ENCODE measurements at places on chromosomes 2 and 18.

DNA sequence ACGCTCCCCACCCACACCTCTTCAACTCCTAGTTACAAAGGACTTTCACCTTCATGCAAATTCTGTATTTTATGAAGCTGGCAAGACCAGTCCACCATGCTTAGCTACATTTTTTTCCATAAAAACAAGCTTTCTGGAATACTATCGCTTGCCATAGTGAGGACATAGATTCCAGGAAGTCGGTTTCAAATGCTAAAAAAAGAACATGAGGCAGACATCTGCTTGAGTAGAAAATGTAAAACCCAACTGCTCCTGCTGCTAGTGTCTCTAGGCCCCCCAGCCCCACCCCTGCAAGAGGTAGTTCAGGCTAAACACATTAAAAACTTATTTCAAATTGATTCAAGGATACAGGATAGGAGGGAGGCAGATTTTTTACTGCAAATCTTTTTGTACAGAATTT is 148.9 kb downstream of the SMAD2 start:
- H3K27me3 ChIP-seq, result no peaks in the 10 kb centered on the region
- H3K36me3 ChIP-seq, result no peaks in the 10 kb centered on the region
- H3K27ac ChIP-seq, result no peak overlapping the region
- DNase-seq, result no peak
- H3K4me1 ChIP-seq, result no peaks in the 10 kb centered on the region

DNA sequence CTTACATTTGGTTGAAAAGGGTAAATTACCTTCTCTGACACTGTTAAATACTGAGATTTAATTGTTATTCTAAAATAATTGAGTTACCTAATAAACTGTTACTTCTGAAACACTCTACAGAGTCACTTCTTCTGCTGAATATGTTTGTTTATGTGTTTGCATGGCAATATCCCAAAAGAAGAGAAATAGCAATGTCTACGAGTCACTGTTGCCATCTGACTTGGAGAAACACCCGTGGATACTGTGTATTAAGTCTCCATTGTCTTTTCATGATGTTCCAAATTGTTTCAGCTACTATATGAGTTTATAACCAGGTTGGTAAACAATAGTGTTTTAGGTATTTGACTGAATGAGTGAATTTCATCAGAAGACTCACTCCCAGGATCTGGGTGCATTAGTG is 754.2 kb upstream of the ID2 start:
- H3K27me3 ChIP-seq, result no peaks in the 10 kb centered on the region
- H3K4me1 ChIP-seq, result no peaks in the 10 kb centered on the region
- H3K27ac ChIP-seq, result no peak overlapping the region
- DNase-seq, result no peak
- H3K4me3 ChIP-seq, result no peak overlapping the region

DNA sequence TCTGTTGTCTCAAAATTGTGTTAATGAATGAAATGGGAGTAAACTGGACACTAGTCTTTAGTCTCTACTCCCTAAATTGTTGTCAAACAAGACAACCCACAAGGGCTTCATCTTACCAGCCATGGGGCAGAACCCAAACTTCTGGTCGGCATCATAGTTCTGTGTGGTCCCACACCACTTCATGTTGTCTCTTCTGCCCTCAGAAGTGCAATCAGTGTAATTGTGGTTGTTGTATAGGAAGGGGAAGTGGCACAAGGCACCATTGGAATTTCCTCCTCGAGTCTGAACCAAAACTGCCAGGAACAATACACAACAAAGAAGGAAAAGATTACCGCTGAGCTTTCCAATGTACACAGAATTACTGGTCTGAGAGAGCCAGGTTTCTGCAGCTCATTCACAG is 12.6 kb downstream of the FN1 start:
- no peaks in the 10 kb centered on the region for H3K4me1 ChIP-seq
- H3K36me3 ChIP-seq, result peaks cover 4% of the 10 kb centered on the region
- no peak for DNase-seq

DNA sequence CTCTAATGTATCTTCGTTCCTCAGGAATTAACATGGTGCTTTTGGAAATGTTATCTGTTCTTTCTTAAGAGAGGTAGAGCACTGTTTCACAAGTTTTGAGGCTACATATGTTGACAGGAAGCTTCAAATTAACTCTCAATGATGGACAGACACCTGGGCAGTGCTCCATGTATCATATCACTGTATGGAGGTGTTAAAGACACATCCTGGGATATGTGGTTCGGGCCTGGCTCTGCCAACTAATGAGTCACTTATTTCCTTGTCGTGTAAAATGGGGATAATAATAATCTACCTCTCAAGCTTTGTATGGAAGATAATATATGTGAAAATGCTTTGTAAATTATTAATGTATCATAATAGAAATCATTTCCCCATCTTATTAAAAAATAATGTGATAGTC is 90.2 kb downstream of the PARD3B start:
- no peaks in the 10 kb centered on the region for H3K27me3 ChIP-seq
- H3K4me3 ChIP-seq, result no peak overlapping the region
- no peaks in the 10 kb centered on the region for H3K4me1 ChIP-seq
- no peaks in the 10 kb centered on the region for H3K36me3 ChIP-seq
- DNase-seq, result no peak
- no peak overlapping the region for H3K27ac ChIP-seq

GRCh38 chr2:65867446-65867845 is 435.0 kb upstream of the SPRED2 start:
- H3K36me3 ChIP-seq, result no peaks in the 10 kb centered on the region
- H3K4me3 ChIP-seq, result no peak overlapping the region
- H3K27ac ChIP-seq, result no peak overlapping the region

DNA sequence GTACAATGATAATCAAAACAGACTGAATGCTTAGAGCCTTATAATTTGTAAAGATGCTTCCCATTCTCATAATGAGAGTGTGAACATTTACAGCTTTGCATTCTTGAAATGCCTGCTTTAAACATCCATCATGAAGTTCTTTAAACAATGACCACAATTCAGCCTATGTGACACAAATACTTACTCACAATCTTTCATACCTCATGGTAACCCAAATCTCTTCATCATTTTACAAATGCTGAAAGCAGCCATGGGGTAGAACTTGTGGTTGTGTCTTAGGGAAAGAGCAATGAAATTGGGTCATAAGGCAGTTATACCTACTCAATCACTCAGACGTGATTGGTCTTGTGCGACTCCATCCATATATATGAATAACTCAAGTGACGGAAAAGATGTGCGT is 140.7 kb downstream of the RND3 start:
- no peak overlapping the region for H3K4me3 ChIP-seq
- DNase-seq, result no peak
- no peaks in the 10 kb centered on the region for H3K36me3 ChIP-seq
- no peak overlapping the region for H3K27ac ChIP-seq
- no peaks in the 10 kb centered on the region for H3K27me3 ChIP-seq

GRCh38 chr2:240820607-240821428 is 799 bp upstream of the KIF1A start:
- no peak for DNase-seq
- H3K4me3 ChIP-seq, result no peak overlapping the region
- no peaks in the 10 kb centered on the region for H3K36me3 ChIP-seq

- H3K27ac ChIP-seq, result no peak overlapping the region
- peak; percentile 55 for DNase-seq
- peaks cover 3% of the 10 kb centered on the region for H3K36me3 ChIP-seq
- no peak overlapping the region for H3K4me3 ChIP-seq
- H3K27me3 ChIP-seq, result no peaks in the 10 kb centered on the region
- H3K4me1 ChIP-seq, result no peaks in the 10 kb centered on the region
Observed at GRCh38 chr18:59145055-59145454, 5.4 kb downstream of the SEC11C start.

DNA sequence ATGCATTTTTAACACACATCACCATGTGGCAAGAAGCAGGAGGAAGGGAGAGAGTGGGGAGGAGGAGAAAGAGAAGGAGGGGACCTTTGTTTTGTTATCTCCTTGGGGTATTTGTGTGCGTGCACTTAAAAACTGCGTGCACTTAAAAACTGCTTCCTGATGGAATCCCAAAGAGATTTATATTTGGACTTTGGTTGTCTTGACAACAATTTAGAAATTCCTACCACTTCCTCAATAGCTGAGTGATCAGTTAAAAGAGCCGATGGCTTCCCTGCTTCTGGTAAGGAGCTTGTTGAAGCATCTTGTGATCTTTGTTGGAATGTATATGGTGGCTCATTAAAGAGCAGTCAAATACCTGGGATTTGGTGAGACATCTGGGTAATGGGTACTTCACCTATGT is 4.5 kb downstream of the RAB31 start:
- no peaks in the 10 kb centered on the region for H3K4me1 ChIP-seq
- H3K27ac ChIP-seq, result no peak overlapping the region
- DNase-seq, result no peak
- no peak overlapping the region for H3K4me3 ChIP-seq

DNA sequence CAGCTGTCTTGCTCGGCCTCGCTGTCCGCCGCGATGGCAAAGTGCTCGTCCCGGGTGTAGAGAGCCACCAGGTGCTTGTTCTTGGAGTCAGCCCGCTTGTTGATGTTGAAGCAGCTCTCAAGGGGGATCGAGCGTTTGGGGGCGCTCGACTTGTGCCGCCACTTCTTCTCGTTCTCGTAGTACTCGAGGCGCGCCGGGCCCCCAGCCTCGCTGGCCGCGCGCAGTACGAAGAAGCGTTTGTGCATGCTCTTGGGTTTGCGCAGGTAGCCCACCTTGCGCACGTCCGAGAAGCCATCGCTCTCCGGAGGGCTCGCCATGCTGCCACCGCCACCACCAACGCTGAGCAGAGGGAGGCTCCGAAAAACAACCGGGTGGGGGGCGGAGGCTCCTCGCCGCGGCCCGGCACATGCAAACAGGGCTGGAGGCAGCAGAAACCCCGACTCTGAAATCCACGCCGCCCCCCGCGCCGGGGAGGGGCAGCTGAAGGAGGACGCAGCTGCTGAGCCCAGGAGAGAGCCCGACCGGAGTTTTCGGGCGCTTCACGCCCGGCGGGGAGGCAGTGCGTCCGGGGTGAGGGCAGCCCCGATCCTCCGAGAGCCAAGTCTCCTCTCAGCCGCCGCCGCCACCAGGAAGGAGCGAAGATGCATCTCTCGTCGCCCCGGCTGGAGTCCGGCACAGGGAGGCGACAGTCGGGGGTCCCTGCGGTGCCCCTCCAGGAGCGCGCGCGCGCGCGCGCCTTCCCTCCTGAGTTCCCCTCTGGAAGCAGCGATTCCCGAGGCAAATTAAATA is 1.0 kb downstream of the IRS1 start:
- DNase-seq, result peak; percentile 58
- peaks cover 19% of the 10 kb centered on the region for H3K4me1 ChIP-seq
- H3K4me3 ChIP-seq, result peak overlapping the region; percentile 74
- H3K36me3 ChIP-seq, result no peaks in the 10 kb centered on the region
- no peaks in the 10 kb centered on the region for H3K27me3 ChIP-seq

All from right lobe of liver (tissue), 6 donors.